NCI-H1105 (cell line): ENCODE measurements at places on chromosomes 1 and 21.

DNA sequence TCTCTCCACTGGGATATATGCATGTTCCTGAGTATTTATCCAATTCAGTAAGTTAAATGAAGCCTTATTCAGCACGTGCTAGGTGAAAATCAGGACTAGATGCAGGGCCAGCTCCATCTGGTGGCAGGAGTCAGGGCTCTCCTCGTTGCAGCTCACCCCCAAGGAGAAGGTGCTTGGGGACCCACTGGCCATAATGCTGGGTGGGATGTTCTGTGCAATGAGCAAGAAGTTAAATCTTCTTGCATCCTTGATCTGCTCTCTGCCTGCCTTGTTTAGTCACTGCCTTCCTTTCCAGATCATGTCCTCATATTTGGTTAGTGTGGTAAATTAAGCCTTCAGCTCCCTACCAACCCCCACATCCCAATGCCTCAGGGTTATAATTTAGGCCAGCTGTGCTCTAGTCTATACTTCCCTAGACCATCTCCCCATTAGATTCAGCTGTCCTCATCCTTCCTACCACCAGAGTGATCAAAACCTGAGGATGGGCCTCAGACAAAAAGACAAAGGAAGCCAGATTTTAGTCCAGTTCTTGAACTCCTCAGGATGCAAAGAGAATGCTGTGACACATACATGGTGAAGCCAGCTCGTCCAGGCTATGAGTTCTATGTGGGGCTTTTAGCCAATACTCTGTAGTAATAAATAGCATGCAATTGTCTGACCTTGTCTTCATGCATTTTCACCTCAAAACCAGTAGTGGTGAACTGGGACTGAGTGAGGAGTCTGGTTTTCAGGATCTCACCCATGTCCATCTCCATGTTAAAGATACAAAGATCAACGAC, 55.9 kb downstream of the SEC16B start:
- DNase-seq = no peak

DNA sequence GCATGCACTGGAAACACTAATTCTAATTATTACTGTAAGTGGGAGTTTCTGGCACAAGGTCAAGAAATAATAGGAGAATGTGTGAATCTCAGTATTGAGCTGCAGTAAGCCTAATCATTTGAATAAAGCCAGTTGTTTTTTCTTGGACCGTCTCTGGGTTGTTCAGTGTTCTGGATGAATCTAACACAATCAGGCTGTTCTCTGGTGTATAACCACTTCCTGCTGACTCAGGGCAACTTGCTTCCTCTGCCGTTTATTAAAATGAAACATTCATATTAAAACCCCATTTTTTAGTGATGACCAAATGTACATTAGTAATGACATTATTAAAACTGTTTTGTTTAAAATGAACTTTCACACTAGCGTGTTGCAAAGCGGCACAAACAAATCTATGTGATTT, 273.1 kb upstream of the SNX7 start:
- DNase-seq = no peak

GRCh38 chr1:205168291-205168690, 43.2 kb downstream of the DSTYK start:
- DNase-seq = no peak

DNA sequence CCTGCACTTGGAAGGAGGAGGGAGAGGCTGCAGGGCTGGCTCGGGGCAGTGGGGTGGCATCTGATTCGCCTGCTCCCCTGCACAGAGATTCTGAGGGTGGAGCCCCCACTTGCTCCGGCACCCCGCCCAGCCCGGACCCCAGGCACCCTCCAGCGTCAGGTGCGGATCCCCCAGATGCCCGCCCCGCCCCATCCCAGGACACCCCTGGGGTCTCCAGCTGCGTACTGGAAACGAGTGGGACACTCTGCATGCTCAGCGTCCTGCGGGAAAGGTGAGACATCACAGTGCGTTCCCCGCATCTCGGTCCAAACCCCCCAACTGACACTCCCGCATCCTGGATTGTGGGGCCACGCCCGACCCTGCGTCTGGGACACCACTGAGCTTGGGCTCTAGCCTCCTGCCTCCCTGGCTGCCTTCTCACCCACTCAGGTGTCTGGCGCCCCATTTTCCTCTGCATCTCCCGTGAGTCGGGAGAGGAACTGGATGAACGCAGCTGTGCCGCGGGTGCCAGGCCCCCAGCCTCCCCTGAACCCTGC, 7.9 kb downstream of the ADAMTSL4 start:
- DNase-seq = no peak

- no peak for DNase-seq
Measured at GRCh38 chr1:63829349-63830327, 55.8 kb downstream of the ROR1 start.

GRCh38 chr1:1623181-1623630, 7.9 kb downstream of the MIB2 start:
- DNase-seq = no peak

DNA sequence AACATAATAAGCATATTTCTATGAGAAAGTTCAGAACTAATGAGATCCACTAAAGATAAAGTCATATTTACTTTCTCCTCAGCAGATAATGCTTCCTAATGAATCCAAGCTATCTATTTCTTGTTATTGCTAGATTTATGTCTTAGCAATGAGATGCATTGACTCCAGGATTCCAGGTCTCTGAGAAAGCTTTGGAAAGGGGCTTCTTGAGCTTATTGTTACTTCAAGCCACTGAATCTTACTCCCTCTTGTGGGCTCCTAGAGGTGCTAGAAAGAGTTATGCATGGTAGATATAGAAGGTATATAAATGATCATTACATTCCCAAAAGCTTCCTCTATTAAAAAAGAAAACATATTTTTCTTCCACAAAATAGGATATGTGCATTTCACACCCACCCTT, 246.4 kb upstream of the ADAMTS5 start:
- no peak for DNase-seq

DNA sequence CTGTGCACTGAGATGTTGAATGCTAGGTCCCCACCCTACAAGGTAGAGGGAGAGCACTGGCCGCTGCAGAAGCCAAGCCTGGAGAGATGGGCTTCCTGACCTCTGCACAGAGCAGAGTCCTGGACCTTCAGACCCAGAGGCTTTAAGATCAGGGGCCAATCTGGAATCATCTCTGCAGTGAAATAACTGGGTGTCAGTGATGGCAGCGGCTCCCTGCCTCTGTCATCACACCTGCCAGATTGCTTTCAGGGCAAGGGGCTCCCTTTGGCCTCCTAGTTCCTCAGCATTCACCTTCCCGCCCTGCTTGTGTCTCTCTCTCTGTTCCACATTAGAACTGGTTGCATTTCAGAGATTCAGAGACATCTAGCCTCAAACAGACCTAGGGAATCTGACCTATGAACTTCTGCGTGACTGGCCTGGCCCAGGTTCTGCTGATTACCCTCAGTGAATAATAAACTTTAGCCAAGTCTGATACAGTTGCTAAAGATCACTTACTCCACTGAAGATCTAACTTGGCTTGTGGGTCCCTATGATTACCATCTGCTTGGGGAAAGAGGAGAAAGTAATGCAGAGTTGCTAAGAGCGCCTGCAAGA, 87.8 kb downstream of the ATP1A1 start:
- DNase-seq = no peak

DNA sequence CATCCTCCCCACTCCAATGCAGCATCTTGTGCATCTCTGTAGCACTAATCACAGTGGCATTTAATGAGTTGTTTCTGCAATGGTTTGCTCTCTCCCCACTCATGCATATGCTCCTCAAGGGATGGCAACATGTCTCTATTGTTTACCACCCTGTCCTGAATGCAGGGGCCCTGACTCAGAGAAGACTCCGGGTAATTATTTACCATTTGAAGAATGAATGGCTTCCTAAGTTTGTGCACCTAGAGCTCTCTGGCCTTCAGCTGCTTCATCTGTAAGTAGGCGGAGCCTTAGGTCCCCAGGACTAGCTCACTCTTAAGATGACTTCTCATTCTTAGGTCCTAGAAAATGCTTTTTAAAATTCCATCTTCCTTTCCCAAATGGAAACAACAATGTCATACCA, 63.7 kb upstream of the IGSF21 start:
- DNase-seq = no peak

DNA sequence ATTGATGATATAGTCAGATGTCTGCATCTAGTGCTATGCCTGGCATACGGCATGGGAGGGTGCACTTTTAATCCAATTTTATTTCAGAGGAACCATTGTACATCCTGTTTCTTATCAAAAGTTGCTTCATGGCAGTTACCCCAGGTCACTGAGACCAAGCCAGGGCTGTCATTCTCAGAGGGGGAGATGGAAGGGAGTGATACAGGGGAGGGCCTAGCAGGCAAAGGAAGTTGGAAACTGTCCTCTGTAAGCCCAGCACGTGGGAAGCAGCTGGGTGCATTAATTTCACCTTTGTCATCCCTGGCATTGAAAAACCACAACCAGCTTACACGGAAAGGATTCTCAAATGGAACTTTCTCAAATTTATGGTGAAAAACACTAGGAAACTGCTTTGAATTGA, 458.7 kb upstream of the ADAMTS5 start:
- DNase-seq = no peak

GRCh38 chr1:93631626-93632365, 49.8 kb downstream of the BCAR3 start:
- DNase-seq = no peak

DNA sequence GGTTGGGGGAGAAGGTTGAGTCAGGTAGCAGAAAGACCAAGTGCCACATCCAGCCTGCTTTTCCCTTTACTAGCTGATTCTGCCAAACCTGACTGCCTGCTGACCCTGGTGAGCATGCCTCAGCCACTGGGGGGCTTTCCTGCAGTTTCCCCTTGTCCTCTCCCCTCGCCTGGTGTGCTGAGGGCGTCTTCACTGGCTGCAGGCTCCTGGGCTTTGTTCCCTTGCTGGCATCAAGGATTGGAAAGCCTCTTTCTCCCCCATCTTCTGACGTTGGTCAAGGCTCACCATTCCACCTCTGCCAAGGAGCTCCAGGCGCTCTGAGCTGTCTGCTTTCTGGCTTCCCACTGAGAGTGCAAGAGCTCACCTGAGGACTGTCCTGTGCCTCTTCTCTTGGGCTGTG, 28.4 kb downstream of the MAN1C1 start:
- no peak for DNase-seq

DNA sequence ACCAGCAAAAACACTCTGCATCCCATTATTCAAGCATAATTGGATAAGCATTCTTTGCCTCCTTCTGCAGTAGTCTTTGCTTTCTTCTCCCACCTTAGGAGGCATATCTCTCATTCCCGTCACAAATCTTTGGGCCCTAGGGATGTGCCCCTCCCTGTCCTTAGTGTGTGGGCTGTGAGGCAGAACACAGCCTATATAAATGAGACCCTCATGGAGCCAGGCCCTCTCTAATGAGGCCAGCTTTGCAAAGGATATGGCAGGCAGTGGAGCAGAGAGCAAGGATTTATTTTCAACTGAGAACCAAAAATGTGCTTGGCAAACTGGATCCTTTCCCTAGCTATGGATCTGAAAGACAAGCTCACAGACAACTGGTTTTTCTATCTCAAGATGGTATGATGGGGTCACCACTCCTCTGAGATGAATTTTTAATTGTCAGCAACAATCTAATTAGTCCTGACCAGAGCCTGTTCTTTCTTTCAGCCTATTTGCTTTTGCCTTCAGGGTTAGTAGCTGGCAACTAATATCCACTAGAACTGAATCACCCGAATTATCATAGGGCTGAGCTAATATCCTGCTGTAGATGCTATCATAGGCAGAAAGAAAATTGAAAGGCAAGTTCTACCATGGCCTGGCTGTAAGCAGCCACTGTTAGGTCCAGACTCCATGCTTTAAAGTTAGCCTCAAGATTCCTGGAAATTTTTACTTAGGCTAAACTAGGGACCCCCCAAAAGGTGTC, 134.2 kb downstream of the SYT2 start:
- DNase-seq = no peak

- DNase-seq = no peak
Measured at GRCh38 chr1:233695901-233696300, 82.0 kb downstream of the KCNK1 start.

GRCh38 chr1:80375109-80375508, 1368.6 kb upstream of the ADGRL4 start:
- DNase-seq = no peak

DNA sequence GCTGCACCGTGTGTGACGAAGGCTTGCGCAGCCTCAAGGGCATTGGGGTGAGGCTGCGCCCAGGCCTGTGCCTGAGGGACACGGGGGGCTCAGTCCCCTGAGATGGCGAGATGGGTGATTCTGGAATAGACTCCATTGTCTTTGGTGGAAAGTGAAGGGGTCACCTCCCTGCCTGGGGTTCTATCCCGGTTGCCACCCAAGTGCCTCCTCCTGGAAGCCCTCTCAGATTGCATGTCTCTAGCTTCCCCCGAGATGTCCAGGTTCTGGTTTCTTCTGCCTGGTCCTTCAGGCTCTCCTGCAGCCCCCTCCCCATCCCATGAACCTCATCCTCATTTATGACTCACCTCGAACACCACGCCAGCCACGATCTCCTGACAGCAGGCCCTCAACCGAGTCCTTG, 22.3 kb upstream of the MFN2 start:
- DNase-seq = no peak

DNA sequence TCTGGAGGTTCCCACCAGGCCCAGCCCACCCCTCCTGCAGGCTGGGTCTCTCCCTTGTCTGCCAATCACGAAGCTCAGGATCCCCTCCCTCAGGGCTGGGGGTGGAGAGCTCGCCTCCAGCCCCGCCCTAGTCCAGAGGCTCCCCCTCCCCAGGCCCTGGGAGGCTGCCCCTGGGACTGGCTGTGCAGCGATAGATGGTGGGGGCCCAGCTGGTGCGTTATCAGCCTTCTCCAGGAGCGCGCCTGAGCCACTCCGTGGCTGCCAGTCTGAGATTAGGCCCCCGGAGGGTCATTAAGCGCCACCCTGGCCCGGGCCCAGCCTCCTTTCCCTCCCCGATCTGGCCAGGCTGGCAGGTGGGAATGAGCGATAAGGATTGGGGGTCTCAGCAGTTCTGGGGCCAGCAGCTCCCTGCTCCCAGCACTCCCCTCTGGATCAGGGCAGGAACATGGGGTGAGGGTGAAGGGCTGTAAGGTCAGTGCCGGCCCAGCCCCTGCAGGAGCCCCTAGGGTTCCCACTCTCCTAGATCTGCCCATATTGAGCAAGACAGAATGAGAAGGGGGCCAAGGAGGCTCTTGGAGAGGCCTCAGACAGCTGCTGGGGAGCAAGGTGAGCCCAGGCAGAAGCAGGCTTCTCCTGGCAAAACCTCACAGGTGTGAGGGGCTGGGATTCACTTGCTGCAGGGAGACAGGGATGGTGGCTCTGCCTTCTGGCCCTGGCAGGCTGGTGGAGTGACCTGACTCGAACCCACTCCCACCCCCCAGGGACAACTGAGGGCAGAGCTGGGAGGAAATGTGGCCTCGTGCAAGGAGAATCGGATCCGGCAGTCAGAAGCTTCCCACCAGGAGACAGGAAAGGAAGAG, 8.5 kb downstream of the PDZK1IP1 start:
- DNase-seq = no peak
